ENCODE measurements at places on chromosomes 6 and 20. TPM values are rescaled to one million over a fixed set of nuclear protein-coding genes. Genes with fewer than 3 reads are reported as not detected.

Gene NTSR1
- 10.6 TPM for total RNA-seq

Gene CYP24A1
- 0.81 TPM for total RNA-seq

Gene PRL
- total RNA-seq, result not detected

- H3K36me3 ChIP-seq, result no peaks in the 10 kb centered on the region
- peaks cover 16% of the 10 kb centered on the region for H3K4me1 ChIP-seq
- H3K27ac ChIP-seq, result no peak overlapping the region
- no peak for DNase-seq
- H3K27me3 ChIP-seq, result no peaks in the 10 kb centered on the region
Observed at GRCh38 chr6:122660296-122660695, 50.1 kb downstream of the PKIB start.

DNA sequence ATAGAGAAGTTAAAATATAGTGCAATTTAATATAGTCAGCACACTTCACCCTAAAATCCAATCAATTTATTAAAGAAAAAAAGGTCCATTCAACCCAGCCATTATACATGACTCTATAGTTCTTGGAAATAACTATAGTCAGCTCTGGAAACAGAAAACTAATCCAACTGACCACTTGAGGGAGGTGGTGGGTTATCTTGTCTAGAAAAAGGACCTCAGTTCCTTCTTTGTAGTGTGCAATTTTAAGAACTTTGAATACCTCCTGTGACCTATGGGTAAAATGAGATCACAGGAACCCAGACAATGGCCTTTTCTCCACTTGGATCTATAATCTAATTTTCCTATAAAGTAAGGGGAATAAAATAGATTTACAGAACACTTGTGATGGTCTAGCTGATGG is 163.6 kb upstream of the CENPW start:
- DNase-seq, result peak; percentile 46
- H3K36me3 ChIP-seq, result no peaks in the 10 kb centered on the region
- no peak overlapping the region for H3K4me3 ChIP-seq
- H3K27ac ChIP-seq, result no peak overlapping the region
- peaks cover 18% of the 10 kb centered on the region for H3K4me1 ChIP-seq

Gene CALHM5
- not detected for total RNA-seq

DNA sequence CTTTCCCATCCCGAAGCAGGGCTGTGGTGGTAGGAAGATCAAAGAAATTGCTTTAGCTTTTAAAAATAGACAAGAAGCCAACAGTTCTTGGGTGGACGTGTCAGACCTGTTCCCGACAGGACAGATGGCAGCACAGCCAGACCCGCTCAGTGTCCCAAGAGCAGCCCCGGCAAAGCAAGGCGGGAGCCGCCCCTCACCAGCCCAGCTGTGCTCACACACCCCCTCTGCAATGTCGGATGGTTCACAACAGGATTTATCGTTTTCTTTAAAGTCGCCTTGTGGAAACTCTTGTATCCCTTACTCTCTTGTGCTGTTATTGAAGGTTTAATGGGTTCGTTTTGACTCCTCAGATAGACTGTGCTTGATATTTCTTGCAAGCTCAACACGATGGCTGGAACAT is 302.4 kb downstream of the THBS2 start:
- H3K4me3 ChIP-seq, result no peak overlapping the region
- DNase-seq, result no peak
- no peaks in the 10 kb centered on the region for H3K4me1 ChIP-seq

DNA sequence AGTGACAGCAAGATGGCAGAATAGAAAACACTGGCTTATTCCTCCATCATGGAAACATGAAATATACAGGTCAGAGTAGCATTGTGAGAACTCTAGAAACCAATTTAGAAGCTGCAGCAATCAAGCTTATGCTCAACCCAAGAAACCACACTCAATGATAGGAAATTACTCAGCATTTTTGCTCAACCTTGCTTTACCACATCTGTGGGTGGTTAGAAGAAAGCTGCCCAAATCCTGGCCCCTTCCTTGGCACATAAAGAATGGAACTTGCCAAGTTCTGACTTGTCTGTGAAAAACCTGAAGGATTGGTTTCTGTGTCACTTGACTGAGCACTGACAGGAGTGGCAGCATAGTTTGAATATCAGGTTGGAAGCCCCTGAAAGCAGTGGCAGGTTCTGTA is 108.0 kb upstream of the MOCS1 start:
- no peak for DNase-seq
- H3K36me3 ChIP-seq, result no peaks in the 10 kb centered on the region
- no peak overlapping the region for H3K4me3 ChIP-seq

GRCh38 chr6:168049277-168049676 is 29.7 kb downstream of the FRMD1 start:
- H3K27me3 ChIP-seq, result no peaks in the 10 kb centered on the region
- H3K36me3 ChIP-seq, result no peaks in the 10 kb centered on the region
- no peaks in the 10 kb centered on the region for H3K4me1 ChIP-seq
- no peak overlapping the region for H3K4me3 ChIP-seq
- no peak overlapping the region for H3K27ac ChIP-seq
- no peak for DNase-seq

Gene ADGRG6
- total RNA-seq, result 73.2 TPM

Gene CLVS2
- total RNA-seq, result not detected

Gene WFDC5
- not detected for total RNA-seq

Gene TRAM2
- 17.7 TPM for total RNA-seq

Gene CCN5
- 0.26 TPM for total RNA-seq

Gene OR2B6
- not detected for total RNA-seq

DNA sequence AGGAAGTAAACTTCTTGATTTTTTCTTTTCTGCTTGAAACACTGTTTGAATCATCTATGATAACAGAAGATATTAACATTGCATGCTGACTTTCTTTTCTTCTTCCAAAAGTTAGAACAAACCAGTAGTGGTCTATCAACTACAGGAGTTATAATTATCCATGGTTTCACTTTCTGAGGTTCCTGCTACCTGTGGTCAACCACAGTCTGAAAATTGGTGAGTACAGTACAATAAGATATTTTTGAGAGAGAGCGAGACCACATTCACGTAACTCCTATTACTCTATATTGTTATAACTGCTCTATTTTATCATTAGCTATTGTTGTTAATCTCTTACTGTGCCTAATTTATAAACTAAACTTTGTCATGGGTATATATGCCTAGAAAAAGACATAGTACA is 86.1 kb downstream of the MAP7 start:
- H3K27ac ChIP-seq, result no peak overlapping the region
- peaks cover 9% of the 10 kb centered on the region for H3K4me1 ChIP-seq
- H3K27me3 ChIP-seq, result no peaks in the 10 kb centered on the region
- DNase-seq, result no peak
- no peak overlapping the region for H3K4me3 ChIP-seq

GRCh38 chr6:136609873-136610706 is 59.9 kb upstream of the MAP7 start:
- no peaks in the 10 kb centered on the region for H3K27me3 ChIP-seq
- no peaks in the 10 kb centered on the region for H3K36me3 ChIP-seq
- H3K27ac ChIP-seq, result peak overlapping the region; percentile 97
- H3K4me1 ChIP-seq, result peaks cover 43% of the 10 kb centered on the region
- no peak overlapping the region for H3K4me3 ChIP-seq

DNA sequence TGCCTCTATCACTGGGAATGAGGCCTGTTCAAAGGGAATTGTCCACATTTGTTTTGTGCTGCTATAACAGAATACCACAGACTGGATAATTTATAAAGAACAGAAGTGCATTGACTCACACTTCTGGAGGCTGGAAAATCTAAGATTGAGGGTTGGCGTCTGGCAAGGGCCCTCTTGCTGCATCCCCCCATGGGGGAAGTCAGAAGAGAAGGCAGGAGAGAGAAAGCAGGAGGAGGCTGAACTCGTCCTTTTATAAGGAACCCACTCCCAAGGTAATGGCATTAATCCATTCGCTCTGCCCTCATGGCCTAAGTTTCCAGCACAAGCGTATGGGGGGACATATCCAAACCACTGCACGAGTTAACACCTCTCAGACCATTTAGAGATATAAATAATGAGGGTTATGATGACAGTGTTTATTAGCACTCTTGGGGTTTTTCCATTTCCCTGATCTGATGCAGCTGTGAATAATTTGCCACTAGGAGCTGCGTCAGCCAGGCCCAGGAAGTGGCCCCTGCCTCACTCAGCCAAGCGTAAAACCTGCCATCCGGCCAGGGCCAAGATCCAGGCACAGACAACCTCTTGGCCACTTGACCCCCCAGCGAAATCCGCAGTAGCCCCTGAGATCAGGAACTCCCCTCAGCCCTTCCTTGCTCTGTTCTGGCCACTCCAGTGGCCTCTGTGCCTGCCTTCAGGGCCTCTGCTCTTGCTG is 14.2 kb upstream of the SLCO4A1 start:
- no peaks in the 10 kb centered on the region for H3K27me3 ChIP-seq
- H3K4me1 ChIP-seq, result peaks cover 59% of the 10 kb centered on the region
- H3K36me3 ChIP-seq, result no peaks in the 10 kb centered on the region
- peak; percentile 85 for DNase-seq

Gene PRDM1
- 2.5 TPM for total RNA-seq

Measured in PC-3 (cell line).